ENCODE measurements at places on chromosomes 12 and 14. TPM values are rescaled to one million over a fixed set of nuclear protein-coding genes. Genes with fewer than 3 reads are reported as not detected.

DNA sequence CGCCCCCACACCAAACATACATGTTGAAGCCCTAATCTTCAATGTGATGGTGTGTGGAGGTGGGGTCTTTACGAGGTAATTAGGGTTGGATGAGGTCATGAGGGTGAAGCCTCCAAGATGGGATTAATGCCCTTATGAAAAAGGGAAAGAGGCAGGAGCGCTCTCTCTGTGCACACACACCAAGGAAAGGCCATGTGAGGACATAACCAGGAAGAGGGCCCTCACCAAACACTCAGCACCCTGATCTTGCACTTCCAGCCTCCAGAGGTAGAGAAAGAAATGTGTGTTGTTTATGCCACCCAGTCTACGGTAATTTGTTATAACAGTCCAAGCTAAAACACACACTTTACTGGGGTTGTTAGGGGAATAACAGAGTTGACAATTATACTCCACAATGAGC is 14.6 kb upstream of the PITPNM2 start:
- no peak for DNase-seq

DNA sequence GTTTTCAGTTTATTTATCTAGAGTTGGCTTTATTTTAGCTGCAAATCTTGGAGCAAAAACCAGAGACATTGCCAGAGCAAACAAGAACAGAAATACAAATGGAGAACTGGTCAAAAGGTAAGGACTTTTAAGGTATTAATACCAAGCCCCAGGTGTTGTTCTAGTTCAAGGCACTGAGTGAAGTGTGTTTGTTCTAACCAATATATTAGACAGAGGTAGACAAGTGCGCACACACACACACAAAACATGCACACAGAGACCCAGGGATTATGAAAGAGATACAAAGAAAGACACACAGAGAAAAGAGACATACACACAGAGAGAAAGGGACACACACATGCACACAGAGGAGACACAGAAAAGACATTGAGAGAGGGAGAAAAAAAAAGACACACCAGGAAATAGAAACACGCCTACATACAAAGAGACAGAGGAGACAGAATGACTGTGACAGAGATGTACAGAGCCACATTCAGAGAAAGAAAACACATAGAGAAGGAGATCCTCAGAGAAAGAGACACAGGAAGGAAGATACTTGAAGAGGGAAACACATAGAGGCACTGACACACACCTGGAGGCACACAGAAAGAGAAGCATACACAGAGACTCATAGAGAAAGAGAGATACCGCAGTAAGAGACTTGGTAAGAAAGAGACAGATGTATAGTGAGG is 50.2 kb downstream of the MIPOL1 start:
- DNase-seq = no peak

- DNase-seq = no peak
Observed at GRCh38 chr12:80967565-80967964, 29.8 kb upstream of the LIN7A start.

- peak; percentile 77 for DNase-seq
Observed at GRCh38 chr12:49092086-49092815, 2.4 kb downstream of the DHH start.

- DNase-seq = no peak
Observed at GRCh38 chr14:99551034-99551922, 52.7 kb downstream of the CCDC85C start.

DNA sequence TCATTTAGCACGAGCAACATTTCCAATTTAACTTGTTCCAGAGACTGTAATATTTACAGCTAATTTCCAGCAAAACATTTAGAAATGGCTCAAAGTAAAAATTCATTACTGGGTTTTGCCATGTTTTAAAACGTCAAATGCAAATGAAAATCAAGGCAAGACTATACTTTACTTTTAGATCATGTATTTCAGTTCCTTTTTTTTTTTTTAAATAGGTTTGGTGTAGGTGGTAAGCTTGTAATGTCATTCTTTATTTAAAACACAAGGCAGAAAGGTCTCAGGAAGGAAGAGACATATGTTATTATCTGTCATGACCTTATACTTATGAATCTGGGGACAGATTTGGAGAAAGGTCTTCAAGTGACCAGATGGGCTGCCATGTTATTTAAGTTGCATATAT is 54.1 kb downstream of the GRIP1 start:
- DNase-seq = no peak

DNA sequence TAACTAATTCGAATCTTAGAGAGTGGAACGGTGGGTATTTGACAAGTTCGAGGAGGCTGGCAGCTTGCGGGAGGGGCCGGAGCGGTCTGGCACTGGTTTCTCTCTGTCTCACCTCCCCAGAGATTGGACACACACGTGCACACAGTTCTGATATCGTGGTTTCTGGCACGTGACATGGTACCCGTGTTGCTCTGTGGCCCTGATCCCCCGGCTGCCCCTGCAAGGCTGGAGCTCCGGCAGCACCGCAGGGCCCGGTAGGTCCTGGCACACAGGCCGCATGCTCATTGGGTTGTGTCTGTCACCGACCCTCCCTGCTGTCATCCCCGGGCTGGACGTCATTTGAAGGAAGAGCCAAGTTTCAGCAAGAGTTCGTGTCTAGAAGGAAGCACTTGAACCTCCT is 82.7 kb downstream of the PPP2R5C start:
- DNase-seq = peak; percentile 82

GRCh38 chr12:45234139-45234865 is 18.4 kb downstream of the ANO6 start:
- DNase-seq = no peak

DNA sequence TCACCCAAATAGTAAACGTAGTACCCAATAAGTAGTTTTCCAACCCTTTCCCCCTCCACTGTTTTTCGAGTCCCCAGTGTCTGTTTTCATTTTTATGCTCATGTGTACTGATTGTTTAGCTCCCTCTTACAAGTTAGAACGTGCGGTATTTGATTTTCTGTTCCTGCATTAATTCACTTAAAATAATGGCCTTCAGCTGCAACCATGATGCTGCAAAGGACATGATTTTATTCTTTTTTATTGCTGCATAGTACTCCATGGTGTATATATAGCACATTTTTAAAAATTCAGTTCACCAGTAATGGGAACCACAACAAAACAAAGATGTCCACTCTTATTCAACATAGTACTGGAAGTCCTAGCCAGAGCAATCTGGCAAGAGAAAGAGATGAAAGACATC is 72.8 kb downstream of the DUSP6 start:
- no peak for DNase-seq

- DNase-seq = no peak
Observed at GRCh38 chr12:5081016-5081415, 37.3 kb downstream of the KCNA5 start.

GRCh38 chr12:32568228-32568627 is 110.9 kb upstream of the DNM1L start:
- DNase-seq = no peak

DNA sequence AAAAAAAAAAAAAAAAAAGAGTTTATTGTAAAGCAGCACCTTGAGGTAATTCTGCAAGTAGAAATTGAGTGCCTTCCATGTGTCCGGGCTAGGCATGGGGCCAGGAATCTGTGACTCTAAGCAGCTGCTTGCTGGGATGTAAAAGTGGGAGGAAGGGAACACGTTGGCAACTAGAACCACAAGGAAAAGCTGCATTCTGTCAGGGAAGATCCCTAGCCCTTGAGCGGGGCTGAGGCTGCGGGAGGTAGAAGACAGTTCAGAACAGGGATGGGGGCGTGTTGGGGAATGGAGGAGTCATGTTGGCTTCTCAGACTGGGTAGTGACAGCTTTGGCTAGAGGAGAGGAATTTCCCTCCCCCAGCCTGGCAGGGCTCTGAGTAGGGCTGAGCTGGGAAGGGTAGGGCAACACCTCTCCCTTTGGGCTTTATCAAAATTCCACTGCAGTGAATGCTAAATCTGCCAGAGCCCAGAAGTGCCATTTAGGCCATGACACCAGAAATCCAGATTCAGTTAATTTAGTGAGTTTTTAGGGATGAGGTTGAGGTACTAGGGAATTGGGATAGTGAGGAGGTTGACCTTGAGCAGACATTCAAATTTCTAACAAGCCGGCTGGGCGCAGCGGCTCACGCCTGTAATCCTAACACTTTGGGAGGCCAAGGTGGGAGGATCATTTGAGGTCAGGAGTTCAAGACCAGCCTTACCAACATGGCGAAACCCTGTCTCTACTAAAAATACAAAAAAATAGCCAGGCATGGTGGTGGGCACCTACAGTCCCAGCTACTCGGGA is 3.4 kb upstream of the TRAFD1 start:
- DNase-seq = no peak

DNA sequence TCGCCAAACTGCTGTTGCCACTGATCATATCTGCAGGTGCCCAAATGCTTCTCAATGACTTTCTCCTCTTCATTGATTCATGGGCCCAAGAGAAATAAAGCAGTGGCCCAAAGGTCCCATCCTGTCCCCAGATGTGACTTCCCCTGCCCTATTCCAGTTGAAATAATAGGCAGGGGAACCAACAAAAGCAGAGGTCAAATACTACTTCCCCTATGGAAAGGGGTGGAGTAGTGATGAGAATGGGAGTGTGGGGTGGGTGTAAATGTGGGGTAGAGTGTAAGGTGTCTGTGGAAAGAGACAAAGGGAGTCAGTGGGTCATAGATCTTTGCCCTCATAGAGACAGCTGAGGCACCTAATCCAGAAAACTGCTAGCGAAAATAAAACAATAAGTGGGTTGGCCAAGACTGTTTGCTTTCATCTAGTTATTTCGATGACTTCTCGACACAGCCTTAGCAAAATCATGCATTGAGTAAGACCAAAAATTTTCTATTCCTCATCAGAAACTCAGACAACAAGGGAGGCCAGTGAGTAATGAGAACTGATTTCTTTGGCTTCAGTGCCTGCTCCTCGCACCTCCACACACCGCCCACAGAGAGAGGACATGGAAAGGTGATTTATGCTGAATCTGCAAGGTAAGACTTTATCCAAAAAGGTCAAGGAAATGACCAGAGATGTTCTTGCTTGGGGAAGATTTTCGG is 10.9 kb upstream of the IL22 start:
- no peak for DNase-seq

GRCh38 chr14:20190596-20190995 is at the start of gene OR11G2:
Gene OR11G2 (plus strand): TSS chr14:20190896. CDS start chr14:20197438, 6,542 bp downstream.
- DNase-seq = no peak

GRCh38 chr14:67464377-67464776 is 24.1 kb downstream of the TMEM229B start:
- no peak for DNase-seq

DNA sequence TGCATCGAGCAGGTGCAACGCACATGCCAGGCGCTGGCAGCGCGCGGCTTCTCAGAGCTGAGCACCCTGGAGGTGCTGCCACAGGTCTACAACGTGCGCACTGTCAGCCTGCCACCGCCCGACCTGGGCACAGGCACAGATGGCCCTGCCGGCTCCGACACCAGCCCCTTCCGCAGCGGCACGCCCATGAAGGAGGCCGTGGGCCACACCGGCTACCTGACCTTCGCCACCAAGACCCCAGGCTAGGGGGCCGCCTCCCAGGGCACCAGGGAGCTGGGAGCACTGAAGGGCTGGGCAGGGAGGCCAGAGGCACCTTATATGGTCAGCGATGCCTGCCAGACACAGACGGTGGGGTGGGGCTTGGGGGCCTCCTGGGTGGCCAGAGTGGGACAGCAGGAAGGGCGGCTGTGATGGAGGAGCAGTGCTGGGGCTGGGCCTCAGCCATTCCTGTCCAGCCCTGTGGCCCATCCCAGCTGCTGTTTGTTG is 5.6 kb downstream of the TRMT61A start:
- DNase-seq = no peak

DNA sequence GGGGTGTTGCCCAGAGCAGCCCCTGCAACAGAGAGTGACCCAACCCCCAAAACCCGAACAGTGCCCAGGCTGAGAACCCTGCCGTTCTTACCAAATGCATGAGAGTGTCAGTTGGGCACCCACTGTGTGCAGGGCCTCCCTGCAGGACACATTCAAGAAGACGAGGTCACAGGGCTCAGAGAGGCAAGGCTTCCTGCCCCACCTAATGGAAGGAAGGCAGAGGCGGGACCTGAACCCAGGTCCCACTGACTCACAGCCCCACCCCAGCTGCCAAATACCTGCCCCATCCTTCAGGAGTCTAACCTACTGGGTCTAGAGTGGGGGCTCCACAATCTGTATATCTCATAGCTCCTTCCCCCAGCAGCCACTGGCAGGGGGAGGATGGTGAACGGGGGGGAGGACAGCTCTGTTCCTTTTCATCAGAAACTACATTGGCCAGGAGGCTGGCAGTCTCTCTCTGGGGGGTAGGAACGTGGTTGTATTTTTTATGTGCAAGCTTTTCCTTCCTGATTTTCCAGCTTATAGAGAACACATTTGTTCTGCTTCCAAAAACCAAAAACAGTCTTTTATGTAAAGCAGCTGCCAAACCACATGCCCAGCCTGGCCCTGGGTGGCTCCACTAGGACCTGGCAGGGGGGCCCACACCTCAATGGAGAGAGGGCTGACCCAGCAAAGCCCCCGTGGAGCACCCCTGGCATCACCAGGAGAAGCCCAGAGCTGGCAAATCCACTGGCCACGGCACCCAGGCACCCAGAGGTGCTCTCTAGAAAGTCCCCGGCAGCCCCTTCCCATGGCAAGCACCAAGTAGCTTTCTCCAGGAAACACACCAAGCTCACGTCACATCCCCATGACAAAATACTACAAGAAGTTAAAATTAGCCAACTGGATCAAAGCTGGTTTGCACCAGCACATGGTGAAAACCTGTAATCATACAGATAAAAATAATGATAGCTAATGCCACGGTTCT is 17.0 kb downstream of the NCOR2 start:
- DNase-seq = peak; percentile 75

- no peak for DNase-seq
Observed at GRCh38 chr14:91164676-91165075, 50.8 kb downstream of the DGLUCY start.

DNA sequence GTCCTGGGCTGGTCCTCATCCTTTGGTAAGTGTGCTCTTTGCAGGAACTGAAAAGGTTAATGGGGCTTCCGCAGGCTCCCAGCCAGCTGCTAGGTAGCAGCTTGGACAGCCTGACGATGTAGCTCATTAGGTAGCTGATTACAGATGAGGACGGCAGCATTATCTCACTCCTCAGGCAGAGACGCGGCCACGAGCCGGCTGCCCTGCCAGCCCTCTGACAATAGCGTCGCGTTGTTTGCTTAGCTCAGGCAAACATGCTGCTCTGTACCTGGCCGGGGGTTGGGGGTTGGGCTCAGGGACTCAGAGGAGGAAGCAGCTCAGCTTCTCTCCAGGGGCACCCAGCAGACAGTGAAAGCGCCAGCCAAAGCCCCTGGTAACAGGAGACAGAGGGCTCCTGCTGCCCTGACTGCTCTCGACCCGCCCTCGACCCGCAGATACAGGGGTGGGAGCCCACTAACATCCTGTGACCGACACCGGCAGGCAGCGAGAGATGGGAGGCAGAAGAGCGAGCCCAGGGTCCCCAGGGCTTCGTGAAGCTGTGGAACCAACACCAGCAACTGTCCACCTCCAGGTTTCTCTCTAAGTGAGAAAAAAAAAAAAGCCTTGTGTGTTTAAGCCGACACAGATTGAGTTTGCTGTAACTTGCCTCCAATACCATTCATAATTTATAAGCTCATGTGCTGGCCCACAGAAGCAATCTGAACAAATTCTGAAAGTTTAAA is 53.4 kb upstream of the DLK1 start:
- no peak for DNase-seq

GRCh38 chr14:98433436-98433835 is 838.6 kb downstream of the BCL11B start:
- DNase-seq = no peak

GRCh38 chr12:128942960-128943477 is 89.7 kb downstream of the GLT1D1 start:
- DNase-seq = no peak

The ZDHHC22 gene
- total RNA-seq = not detected

The NELL2 gene
- 21.8 TPM for total RNA-seq

The CELA1 gene
- total RNA-seq = not detected

The TTC6 gene
- not detected for total RNA-seq

The RD3L gene
- not detected for total RNA-seq

The UBC gene
- total RNA-seq = 854 TPM

The CCDC197 gene
- total RNA-seq = not detected

The FAM186B gene
- 0.27 TPM for total RNA-seq
